ENCODE measurements at places on chromosomes 2 and 18.
A peak's percentile ranks its signal among the peaks of the same experiment; 100 is the strongest.

- H3K4me3 ChIP-seq, result no peak overlapping the region
- peaks cover 47% of the 10 kb centered on the region for H3K36me3 ChIP-seq
- DNase-seq, result no peak
- no peaks in the 10 kb centered on the region for H3K27me3 ChIP-seq
These were observed 58.5 kb downstream of the INPP5D start for GRCh38 chr2:233118648-233119000.

GRCh38 chr18:47050468-47050867 lies 15.0 kb upstream of the ELOA2 start:
- H3K4me3 ChIP-seq, result no peak overlapping the region
- H3K27ac ChIP-seq, result no peak overlapping the region
- H3K36me3 ChIP-seq, result no peaks in the 10 kb centered on the region
- no peaks in the 10 kb centered on the region for H3K4me1 ChIP-seq

DNA sequence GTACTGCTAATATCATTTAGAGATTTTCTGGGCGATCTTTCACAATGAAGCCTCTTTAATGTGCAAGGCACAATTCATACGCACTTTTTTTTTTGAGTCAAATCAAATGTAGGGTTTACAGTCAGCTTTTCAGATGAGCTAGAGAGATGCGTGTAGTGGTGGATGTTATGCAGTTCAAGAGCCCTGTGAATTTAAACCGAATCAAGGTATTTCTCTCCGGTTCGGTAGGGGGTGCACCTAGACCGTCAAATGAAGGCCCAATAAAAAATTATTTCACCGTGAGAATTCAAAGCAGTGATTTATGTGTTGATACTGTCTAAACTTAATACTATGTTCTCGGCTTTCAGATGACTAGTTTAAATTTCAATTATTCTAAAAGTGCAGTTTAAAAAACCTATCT lies 1.1 kb downstream of the PTH2R start:
- H3K4me3 ChIP-seq, result no peak overlapping the region
- no peak overlapping the region for H3K27ac ChIP-seq
- no peak for DNase-seq
- peaks cover 46% of the 10 kb centered on the region for H3K27me3 ChIP-seq

GRCh38 chr2:46697830-46698323 lies 217.7 kb downstream of the MCFD2 start:
- no peaks in the 10 kb centered on the region for H3K36me3 ChIP-seq
- DNase-seq, result no peak
- peaks cover 30% of the 10 kb centered on the region for H3K4me1 ChIP-seq
- peaks cover 7% of the 10 kb centered on the region for H3K27me3 ChIP-seq

GRCh38 chr2:60095202-60095815 lies 458.1 kb downstream of the BCL11A start:
- no peaks in the 10 kb centered on the region for H3K27me3 ChIP-seq
- H3K4me1 ChIP-seq, result peaks cover 1% of the 10 kb centered on the region
- H3K36me3 ChIP-seq, result no peaks in the 10 kb centered on the region
- no peak for DNase-seq
- H3K27ac ChIP-seq, result no peak overlapping the region
- no peak overlapping the region for H3K4me3 ChIP-seq

DNA sequence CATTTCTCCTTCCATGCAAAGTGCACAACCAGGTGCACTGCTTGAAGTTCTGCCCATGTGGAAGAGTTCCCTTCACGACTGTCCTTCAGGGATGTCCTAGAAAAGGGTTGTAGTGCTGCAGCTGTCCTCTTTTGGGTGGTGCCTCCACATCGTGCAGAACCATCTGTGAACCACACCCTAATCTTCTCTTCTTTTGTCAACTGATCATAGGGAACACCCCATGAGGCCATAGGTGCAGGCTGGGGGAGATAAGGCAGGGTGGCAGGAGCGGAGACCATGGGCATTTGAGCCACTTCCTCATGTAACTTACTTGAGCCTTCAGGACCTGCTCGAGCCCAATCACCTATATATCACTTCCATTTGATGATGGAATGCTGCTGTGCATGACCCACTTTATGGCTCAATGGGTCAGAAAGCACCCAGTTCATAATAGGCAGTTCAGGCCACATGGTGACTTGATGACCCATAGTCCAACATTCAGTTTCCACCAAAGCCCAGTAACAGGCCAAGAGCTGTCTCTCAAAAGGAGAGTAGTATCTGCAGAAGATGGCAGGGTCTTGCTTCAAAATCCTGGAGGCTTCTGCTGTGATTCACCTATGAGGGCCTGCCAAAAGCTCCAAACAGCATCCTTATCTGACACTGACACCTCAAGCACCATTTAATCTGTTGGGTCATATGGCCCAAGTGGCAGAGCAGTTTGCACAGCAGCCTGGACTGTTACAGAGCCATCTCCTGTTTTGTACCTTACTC lies 84.7 kb upstream of the CYRIA start:
- no peaks in the 10 kb centered on the region for H3K27me3 ChIP-seq
- H3K4me3 ChIP-seq, result no peak overlapping the region
- H3K4me1 ChIP-seq, result peaks cover 10% of the 10 kb centered on the region
- H3K36me3 ChIP-seq, result no peaks in the 10 kb centered on the region

GRCh38 chr2:114642166-114642770 lies 199.8 kb downstream of the DPP10 start:
- DNase-seq, result no peak
- no peak overlapping the region for H3K27ac ChIP-seq
- no peaks in the 10 kb centered on the region for H3K27me3 ChIP-seq
- H3K4me3 ChIP-seq, result no peak overlapping the region

GRCh38 chr18:46182633-46183358 lies 78.6 kb downstream of the HAUS1 start:
- peaks cover 57% of the 10 kb centered on the region for H3K4me1 ChIP-seq
- H3K36me3 ChIP-seq, result peaks cover 29% of the 10 kb centered on the region
- no peaks in the 10 kb centered on the region for H3K27me3 ChIP-seq
- no peak for DNase-seq

- no peaks in the 10 kb centered on the region for H3K27me3 ChIP-seq
- no peak overlapping the region for H3K4me3 ChIP-seq
- DNase-seq, result no peak
- no peak overlapping the region for H3K27ac ChIP-seq
- no peaks in the 10 kb centered on the region for H3K36me3 ChIP-seq
- H3K4me1 ChIP-seq, result no peaks in the 10 kb centered on the region
These were observed 114.9 kb downstream of the GALNT13 start for GRCh38 chr2:153986488-153987229.

- DNase-seq, result no peak
- H3K4me1 ChIP-seq, result peaks cover 13% of the 10 kb centered on the region
- peaks cover 24% of the 10 kb centered on the region for H3K27me3 ChIP-seq
These were observed 138.8 kb downstream of the TRIB2 start for GRCh38 chr2:12855508-12855907.

- H3K4me1 ChIP-seq, result no peaks in the 10 kb centered on the region
- peaks cover 1% of the 10 kb centered on the region for H3K27me3 ChIP-seq
- H3K4me3 ChIP-seq, result no peak overlapping the region
These were observed 38.9 kb downstream of the CNGA3 start for GRCh38 chr2:98385050-98385699.

DNA sequence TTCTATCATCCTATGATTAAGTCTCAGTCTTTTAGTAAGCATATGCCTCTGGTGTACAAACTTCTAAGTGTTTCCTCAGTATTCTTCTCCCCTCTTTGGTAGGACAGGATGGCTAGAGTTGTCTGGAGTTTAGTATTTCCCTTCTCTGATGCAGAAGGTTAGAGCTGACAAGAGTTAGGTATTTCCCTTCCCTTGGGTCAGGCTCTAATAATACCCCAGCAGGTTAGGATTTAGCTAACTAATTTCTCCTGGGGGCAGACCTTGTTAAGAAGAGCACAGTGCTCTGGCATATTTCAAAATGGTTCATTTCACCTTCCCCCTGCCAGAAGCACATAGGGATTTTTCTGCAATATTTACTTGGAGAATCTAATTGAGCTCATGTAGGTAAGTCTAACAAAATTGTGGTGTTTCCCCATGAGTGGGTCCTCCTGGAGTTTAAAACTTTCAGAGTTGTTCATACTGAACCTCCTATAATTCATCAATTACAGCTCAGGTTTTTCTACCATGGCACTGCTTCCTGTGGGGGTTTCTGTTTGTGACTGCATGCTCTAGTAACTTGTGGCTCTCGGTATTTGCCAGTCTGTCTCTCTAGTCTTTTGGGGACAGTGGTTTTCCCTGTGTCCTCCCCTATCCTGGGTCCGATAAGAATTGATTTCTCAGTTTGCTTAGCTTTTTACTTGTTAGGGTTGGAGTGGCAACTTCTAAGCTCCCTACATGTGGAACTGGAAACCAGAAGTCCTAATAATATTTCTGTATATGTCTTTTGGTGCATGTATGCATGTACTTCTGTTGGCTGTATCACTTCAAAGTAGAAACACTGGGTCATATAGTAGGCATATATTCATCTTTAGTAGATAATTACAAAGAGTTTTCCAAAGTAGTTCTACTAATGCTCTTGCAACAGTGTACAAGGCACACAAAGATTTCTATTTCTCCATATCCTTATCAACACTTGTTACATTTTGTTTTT lies 77.7 kb downstream of the GDF7 start:
- peaks cover 14% of the 10 kb centered on the region for H3K36me3 ChIP-seq
- H3K4me3 ChIP-seq, result no peak overlapping the region
- no peaks in the 10 kb centered on the region for H3K4me1 ChIP-seq
- DNase-seq, result no peak
- no peaks in the 10 kb centered on the region for H3K27me3 ChIP-seq

DNA sequence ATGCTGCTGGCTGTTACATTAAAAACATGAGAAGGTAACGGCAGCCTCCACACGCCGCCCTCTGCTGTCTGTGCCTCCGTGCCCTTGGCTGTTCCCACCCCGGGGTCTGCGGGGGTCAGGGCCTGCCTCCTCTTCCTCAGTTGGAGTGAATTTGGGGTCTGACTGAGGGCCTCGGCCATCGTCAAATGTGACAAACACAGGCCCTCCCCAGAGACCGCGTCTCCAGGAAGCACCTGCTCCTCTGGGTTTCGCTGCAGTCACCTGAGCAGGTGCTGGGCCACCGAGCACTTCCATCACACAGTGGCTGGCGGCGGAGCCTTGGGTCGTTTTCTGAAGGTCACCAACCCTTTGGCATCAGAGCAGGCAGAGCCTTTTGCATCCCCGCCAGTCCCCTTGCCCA lies 70.9 kb downstream of the NFATC1 start:
- no peak overlapping the region for H3K4me3 ChIP-seq
- peaks cover 13% of the 10 kb centered on the region for H3K36me3 ChIP-seq
- DNase-seq, result no peak
- H3K4me1 ChIP-seq, result peaks cover 4% of the 10 kb centered on the region
- no peak overlapping the region for H3K27ac ChIP-seq

GRCh38 chr18:40133253-40133652 lies 1821.8 kb upstream of the PIK3C3 start:
- no peak overlapping the region for H3K4me3 ChIP-seq
- DNase-seq, result no peak
- H3K4me1 ChIP-seq, result no peaks in the 10 kb centered on the region
- H3K27ac ChIP-seq, result no peak overlapping the region
- H3K36me3 ChIP-seq, result no peaks in the 10 kb centered on the region

GRCh38 chr2:201136889-201137321 lies 20.9 kb downstream of the CFLAR start:
- DNase-seq, result no peak
- H3K36me3 ChIP-seq, result peaks cover 73% of the 10 kb centered on the region
- H3K4me3 ChIP-seq, result no peak overlapping the region
- H3K4me1 ChIP-seq, result peaks cover 34% of the 10 kb centered on the region
- no peaks in the 10 kb centered on the region for H3K27me3 ChIP-seq

- no peak overlapping the region for H3K4me3 ChIP-seq
- no peaks in the 10 kb centered on the region for H3K36me3 ChIP-seq
- H3K27me3 ChIP-seq, result peaks cover 6% of the 10 kb centered on the region
- DNase-seq, result no peak
- H3K27ac ChIP-seq, result no peak overlapping the region
These were observed 7.3 kb upstream of the SLC3A1 start for GRCh38 chr2:44267796-44268648.

GRCh38 chr2:140580532-140581151 lies 1550.2 kb downstream of the LRP1B start:
- no peaks in the 10 kb centered on the region for H3K27me3 ChIP-seq
- no peak overlapping the region for H3K4me3 ChIP-seq
- no peaks in the 10 kb centered on the region for H3K36me3 ChIP-seq
- no peaks in the 10 kb centered on the region for H3K4me1 ChIP-seq

- H3K27me3 ChIP-seq, result no peaks in the 10 kb centered on the region
- H3K36me3 ChIP-seq, result no peaks in the 10 kb centered on the region
- H3K27ac ChIP-seq, result no peak overlapping the region
- DNase-seq, result no peak
- H3K4me1 ChIP-seq, result peaks cover 8% of the 10 kb centered on the region
- H3K4me3 ChIP-seq, result no peak overlapping the region
These were observed 83.1 kb downstream of the TPO start for GRCh38 chr2:1496359-1496821.

GRCh38 chr2:125516496-125517109 lies 1139.4 kb upstream of the GYPC start:
- no peak overlapping the region for H3K4me3 ChIP-seq
- H3K36me3 ChIP-seq, result no peaks in the 10 kb centered on the region
- H3K27ac ChIP-seq, result no peak overlapping the region
- H3K4me1 ChIP-seq, result no peaks in the 10 kb centered on the region
- DNase-seq, result peak; percentile 6

DNA sequence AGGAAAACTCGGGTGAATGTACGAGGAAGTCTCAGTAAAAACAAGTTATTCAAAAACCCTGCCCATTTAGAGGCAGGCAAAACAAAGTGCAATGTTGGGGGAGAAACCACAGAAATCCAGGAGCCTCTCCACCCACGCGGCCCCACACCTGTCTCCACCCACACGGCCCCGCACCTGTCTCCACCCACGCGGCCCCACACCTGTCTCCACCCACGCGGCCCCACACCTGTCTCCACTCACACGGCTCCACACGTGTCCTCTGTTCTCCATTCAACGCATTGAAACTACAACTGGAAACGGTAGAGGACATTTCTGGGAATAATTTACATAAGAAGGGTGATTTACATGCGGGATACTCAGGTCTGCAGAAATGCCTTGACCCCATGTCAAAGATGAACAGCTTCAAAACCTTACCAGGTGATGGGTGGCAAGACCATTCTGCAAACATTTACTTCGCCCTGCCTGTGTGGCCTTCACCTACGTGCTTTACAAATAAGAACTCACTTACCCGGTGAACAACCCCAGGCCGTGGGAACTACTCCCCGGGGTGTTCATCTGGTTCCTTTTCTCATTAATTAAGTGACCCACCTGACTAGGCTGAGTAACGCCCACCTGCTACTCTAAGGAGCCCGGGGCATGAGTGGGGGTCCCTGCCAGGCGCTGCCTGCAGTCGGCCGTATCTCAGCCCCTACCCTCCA lies 100.4 kb downstream of the EIPR1 start:
- peaks cover 33% of the 10 kb centered on the region for H3K36me3 ChIP-seq
- H3K4me3 ChIP-seq, result no peak overlapping the region
- H3K27me3 ChIP-seq, result no peaks in the 10 kb centered on the region
- H3K27ac ChIP-seq, result no peak overlapping the region
- no peaks in the 10 kb centered on the region for H3K4me1 ChIP-seq

DNA sequence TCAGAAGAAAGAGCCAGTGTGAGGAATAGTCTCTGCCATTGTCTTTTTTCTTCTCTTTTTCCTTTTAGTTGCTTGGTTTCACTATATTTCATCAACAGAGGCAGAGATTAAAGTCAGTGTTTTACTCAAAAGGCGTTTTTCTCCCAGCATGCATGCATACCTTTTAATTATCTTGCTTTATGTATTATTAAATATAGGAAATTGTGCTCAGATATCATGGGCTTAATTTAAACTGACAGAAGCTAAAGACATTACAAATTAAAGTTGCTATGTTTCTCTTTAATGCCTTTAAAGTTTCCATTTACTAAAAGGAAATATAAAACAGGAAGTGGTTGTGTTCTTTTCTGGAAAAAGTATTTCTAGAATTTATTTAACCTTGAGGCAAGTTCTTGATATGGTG lies 223.3 kb upstream of the ATP5MC3 start:
- no peak overlapping the region for H3K4me3 ChIP-seq
- H3K27ac ChIP-seq, result no peak overlapping the region
- peaks cover 12% of the 10 kb centered on the region for H3K27me3 ChIP-seq

All from activated CD4-positive, alpha-beta T cell treated with anti-CD3 and anti-CD28 coated beads, Interleukin-2, amount 10 ng/mL, durations not matched to agents 7 days and 5 days (primary cell).